ENCODE measurements at places on chromosomes 5 and 9. TPM values are rescaled to one million over a fixed set of nuclear protein-coding genes. Genes with fewer than 3 reads are reported as not detected.

DNA sequence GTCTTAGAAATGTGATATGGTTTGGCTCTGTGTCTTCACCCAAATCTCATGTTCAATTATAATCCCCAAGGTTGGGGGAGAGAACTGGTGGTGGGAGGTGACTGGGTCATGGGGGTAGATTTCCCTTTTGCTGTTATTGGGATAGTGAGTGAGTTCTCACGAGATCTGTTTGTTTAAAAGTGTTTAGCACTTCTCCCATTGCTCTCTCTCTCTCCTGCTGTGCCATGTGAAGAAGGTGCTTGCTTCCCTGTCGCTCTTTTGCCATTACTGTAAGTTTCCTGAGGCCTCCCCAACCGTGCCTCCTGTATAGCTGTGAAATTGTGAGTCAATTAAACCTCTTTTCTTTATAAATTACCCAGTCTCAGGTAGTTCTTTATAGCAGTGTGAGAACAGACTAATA, 203.6 kb downstream of the ASTN2 start:
- no peak overlapping the region for H3K27ac ChIP-seq
- DNase-seq = no peak
- H3K27me3 ChIP-seq = no peaks in the 10 kb centered on the region
- no peaks in the 10 kb centered on the region for H3K36me3 ChIP-seq

The DCTN3 gene
- 106 TPM for total RNA-seq

The ELOVL7 gene
- under 0.01 TPM for total RNA-seq

- peaks cover 1% of the 10 kb centered on the region for H3K36me3 ChIP-seq
- H3K4me1 ChIP-seq = peaks cover 51% of the 10 kb centered on the region
- no peak overlapping the region for H3K27ac ChIP-seq
- DNase-seq = no peak
Measured at GRCh38 chr9:127971357-127972235, 9.2 kb downstream of the EEIG1 start.

GRCh38 chr5:51380603-51381207, 2.5 kb upstream of the ISL1 start:
- no peak overlapping the region for H3K27ac ChIP-seq
- no peaks in the 10 kb centered on the region for H3K4me1 ChIP-seq
- no peaks in the 10 kb centered on the region for H3K36me3 ChIP-seq
- peak; percentile 36 for DNase-seq

The SLC46A2 gene
- not detected for total RNA-seq

DNA sequence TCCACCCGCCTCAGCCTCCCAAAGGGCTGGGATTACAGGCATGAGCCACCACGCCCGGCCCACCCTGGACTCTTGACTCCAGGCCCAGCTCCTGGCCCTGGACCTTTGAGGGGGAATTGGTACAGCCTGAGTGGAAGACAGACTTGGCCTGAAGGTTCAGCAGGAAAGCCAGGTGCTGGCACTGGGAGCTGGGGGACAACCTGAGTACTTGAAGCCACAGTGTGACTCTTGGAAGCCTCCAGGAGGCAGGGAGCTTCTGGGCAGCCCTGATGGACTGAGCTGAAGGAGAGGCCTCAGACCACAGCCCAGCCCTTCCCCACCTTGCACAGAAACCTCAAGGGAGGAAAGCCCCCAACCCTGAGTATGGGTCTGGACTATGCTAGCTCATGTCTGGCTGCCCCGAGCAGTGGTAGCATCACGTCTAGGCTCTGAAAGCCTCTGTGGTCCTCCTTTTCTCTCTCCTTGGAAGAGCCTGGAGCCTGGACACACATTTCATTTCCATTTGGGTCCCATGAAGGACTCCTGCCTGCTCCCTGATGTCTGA, 54.1 kb downstream of the RASGEF1C start:
- no peaks in the 10 kb centered on the region for H3K27me3 ChIP-seq
- no peaks in the 10 kb centered on the region for H3K4me1 ChIP-seq
- H3K4me3 ChIP-seq = no peak overlapping the region
- H3K36me3 ChIP-seq = no peaks in the 10 kb centered on the region
- H3K27ac ChIP-seq = no peak overlapping the region

DNA sequence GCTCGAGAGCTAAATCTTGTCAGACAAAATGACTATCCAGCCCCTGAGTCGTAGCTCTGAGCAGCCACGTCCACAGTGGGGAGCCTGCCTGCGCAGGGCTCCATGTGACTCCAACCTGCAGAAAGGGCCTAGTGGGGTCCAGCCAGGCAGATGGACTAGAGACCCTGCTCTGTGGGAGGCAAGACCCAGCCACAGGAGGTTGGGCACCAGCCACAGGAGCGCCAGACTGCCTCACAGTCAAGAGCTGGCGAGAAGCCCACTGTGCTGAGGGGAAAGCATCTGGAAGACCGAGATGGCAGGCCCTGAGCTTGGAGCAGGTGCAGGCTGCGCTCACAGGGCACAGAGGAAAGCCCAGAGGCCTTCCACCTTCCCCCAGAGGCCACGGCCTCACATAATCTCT, 61.4 kb downstream of the C5orf15 start:
- H3K4me1 ChIP-seq = no peaks in the 10 kb centered on the region
- H3K27ac ChIP-seq = no peak overlapping the region
- no peak overlapping the region for H3K4me3 ChIP-seq
- peaks cover 6% of the 10 kb centered on the region for H3K27me3 ChIP-seq
- no peak for DNase-seq

DNA sequence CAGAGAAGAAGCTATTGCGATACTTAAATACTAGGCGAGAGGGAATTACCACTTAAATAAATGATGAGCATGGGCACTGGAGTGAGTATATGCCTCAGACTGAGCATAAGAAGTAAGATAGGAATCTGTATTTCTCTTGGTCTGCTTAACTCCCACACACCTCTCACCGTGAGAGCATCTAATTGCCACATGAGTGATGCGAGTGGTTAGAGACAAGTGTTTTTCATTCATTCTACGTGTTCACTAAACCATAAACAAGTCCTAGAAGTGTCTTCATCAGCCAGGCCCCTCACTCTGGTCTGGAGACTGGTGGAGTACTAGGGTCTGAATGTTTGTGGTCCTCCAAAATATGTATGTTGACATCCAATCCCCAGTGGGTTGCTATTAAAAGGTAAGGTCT, 150.2 kb upstream of the SLC12A2 start:
- H3K4me1 ChIP-seq = no peaks in the 10 kb centered on the region
- H3K27ac ChIP-seq = no peak overlapping the region
- no peaks in the 10 kb centered on the region for H3K36me3 ChIP-seq
- DNase-seq = no peak
- no peak overlapping the region for H3K4me3 ChIP-seq

The OSMR gene
- 102 TPM for total RNA-seq

The SHB gene
- 13.9 TPM for total RNA-seq

- H3K36me3 ChIP-seq = no peaks in the 10 kb centered on the region
- H3K4me1 ChIP-seq = peaks cover 23% of the 10 kb centered on the region
- no peaks in the 10 kb centered on the region for H3K27me3 ChIP-seq
Measured at GRCh38 chr5:54837981-54838380, 147.4 kb downstream of the ESM1 start.

The IFNA13 gene
- total RNA-seq = not detected

- no peaks in the 10 kb centered on the region for H3K4me1 ChIP-seq
- no peak overlapping the region for H3K27ac ChIP-seq
- DNase-seq = no peak
- no peaks in the 10 kb centered on the region for H3K27me3 ChIP-seq
- H3K4me3 ChIP-seq = no peak overlapping the region
Measured at GRCh38 chr9:83715794-83716193, 8.0 kb upstream of the UBQLN1 start.

DNA sequence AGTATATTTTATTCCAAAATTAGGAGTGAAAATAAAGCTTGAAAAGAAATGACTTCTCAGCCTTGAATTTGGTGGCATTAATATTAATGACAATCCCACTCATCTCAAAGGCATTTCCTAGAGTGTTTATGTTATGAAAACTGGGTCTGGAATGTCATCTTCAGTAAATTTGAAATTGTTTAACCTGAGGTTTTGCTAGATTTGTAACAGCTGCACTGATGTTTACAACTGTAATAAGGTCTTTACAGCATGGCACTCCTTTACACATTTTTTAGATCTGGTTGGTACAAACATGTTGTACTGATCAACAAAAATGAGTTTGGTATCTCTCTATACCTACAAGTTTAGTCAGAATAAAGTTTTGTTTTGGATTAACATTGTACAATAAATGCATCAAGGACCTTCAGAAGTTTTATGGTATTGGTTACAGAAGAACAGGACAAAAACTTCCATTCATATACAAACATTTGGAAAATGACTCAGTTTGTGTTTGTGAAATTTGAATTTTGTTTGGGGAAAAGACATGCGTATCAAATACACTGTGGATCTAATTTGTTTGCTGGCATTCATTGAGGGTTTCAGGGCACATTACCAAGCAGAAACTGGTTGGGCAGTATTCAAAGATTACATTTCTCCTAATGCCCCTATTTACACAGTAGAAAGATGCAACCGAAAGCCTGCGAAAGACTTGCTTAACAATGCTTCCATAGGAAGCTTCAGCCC, 11.6 kb downstream of the FANCC start:
- H3K4me3 ChIP-seq = no peak overlapping the region
- DNase-seq = peak; percentile 50
- peaks cover 11% of the 10 kb centered on the region for H3K4me1 ChIP-seq
- H3K27me3 ChIP-seq = no peaks in the 10 kb centered on the region

DNA sequence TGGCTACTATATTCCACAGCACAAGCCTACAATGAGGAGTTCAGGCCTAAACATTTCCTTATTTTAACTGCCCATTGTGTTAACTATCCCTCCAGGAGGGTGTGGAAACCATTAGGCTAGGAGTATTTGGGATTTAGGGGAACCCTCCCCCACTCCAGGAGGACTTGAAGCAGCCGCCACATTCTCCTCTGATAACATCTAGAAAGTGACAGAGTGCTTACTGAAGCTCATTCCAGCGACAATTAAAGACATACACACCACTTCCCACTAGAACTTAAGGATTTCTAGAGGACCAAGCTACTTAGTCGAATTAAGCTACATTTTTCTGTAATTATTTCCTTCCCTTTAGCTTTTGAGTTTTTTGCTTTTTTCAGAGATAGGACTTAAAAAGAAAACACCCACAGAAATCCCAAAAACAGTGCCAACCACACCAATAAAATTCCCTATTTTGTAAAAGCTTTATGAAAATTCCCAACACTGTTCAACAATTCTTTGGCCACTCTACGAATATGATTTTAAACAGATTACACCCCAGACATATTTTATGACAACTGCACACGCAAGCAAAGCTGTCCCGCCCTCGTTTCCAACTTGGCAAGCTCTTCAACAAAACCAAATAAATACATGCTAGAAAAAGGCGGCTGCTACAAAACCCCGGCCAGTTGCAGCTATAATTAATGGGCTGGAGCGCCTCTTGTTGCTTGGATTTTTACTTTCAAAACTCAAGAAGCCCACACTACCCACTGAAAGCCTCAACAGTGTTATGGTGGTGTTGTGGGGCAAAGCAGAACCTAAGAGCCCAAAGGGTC, 4.5 kb downstream of the ROR2 start:
- H3K4me1 ChIP-seq = no peaks in the 10 kb centered on the region
- peak overlapping the region; percentile 45 for H3K27ac ChIP-seq
- H3K27me3 ChIP-seq = no peaks in the 10 kb centered on the region
- no peaks in the 10 kb centered on the region for H3K36me3 ChIP-seq

The LHX6 gene
- total RNA-seq = not detected

GRCh38 chr9:129458155-129458661, 162.7 kb downstream of the C9orf50 start:
- no peak overlapping the region for H3K4me3 ChIP-seq
- no peak overlapping the region for H3K27ac ChIP-seq
- H3K36me3 ChIP-seq = no peaks in the 10 kb centered on the region

The TCF7 gene
- total RNA-seq = 3.1 TPM

DNA sequence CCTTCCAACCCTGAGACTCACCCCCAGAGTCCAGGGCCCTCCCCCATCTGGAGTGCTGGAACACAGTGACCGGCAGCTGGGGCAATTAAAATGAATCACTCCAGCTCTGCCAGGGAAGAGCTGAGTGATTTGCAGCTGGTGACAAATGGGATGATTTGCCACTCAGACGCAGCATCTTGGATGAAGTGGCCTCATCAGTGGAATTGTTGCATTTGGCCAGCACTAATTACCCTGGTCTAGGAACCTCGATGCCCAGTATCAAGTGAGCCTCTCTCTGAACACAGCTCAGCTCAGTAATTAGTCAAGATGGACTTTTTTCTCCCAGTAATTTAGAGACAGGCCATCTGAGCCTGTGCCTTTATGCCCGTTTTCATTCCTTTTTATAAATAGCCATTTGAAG, 259.5 kb downstream of the GRIA1 start:
- H3K27ac ChIP-seq = no peak overlapping the region
- DNase-seq = no peak
- H3K36me3 ChIP-seq = no peaks in the 10 kb centered on the region
- H3K4me1 ChIP-seq = no peaks in the 10 kb centered on the region
- H3K4me3 ChIP-seq = no peak overlapping the region

The GMCL2 gene
- total RNA-seq = under 0.01 TPM

DNA sequence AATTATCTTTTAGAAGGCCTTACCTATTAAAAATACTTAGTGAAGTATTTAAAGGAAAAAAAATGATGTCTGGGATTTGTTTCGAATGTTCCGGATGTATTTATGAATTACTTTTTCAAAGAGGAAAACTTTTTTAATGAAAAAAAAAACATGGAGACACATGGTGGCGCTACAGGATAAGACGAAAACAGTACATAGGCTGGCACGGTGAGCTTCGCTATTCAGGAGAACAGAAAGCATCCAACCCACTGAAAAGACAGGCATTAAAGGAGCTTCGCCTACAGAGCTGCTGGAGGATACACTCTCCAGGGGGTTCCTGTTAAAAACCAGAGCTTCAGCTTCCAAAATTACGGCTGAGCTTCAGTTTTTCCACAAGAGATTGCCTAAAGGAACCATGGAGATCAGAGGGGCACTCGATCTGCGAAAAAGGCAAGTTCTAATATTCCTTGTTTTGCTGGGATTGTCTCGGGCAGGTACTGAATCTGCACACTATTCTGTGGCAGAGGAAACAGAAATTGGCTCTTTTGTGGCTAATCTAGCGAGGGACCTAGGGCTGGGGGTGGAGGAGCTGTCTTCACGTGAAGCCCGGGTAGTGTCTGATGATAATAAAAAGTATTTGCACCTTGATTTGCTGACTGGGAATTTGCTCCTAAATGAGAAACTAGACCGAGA, at the start of gene PCDHB14:
Gene PCDHB14, plus strand, starts transcription at position 232 of the 672 bp plus-strand sequence. Its CDS starts 163 bp downstream, at position 395.
- H3K4me3 ChIP-seq = peak within 1 kb of the TSS; percentile 16
- H3K27me3 ChIP-seq = no peaks in the 10 kb centered on the region
- no peaks in the 10 kb centered on the region for H3K4me1 ChIP-seq
- H3K27ac ChIP-seq = no peak within 1 kb of the TSS

GRCh38 chr9:29556746-29557145, 1983.5 kb upstream of the C9orf72 start:
- DNase-seq = no peak
- no peaks in the 10 kb centered on the region for H3K4me1 ChIP-seq
- H3K4me3 ChIP-seq = no peak overlapping the region
- H3K27ac ChIP-seq = no peak overlapping the region
- no peaks in the 10 kb centered on the region for H3K27me3 ChIP-seq

The FBP1 gene
- not detected for total RNA-seq

DNA sequence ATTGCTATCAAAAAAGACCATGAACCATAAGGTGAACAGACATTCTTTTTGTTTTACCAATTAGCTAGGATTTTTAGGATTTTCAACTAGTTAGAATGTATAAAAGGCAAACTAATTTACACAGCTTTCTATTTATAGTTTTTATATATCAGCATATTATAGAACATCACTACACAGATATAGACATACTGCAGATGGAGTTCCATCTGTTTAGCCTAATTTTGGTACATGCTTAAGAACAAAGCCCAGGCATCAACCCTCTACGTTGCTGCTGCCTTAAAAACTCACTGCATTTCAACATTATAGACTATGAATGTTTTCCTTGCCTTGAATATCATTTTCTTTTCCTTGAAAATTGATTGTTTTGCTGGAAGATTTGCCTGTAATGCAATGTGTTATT, 2227.5 kb upstream of the C9orf72 start:
- no peak overlapping the region for H3K4me3 ChIP-seq
- no peaks in the 10 kb centered on the region for H3K36me3 ChIP-seq
- H3K27ac ChIP-seq = no peak overlapping the region
- H3K27me3 ChIP-seq = no peaks in the 10 kb centered on the region
- DNase-seq = no peak

The ANXA2R gene
- total RNA-seq = 3.1 TPM

All from fibroblast of lung (primary cell).